Foreskin keratinocyte (primary cell): ENCODE measurements at places on chromosomes 16 and 17. TPM values are rescaled to one million over a fixed set of nuclear protein-coding genes. Genes with fewer than 3 reads are reported as not detected.

DNA sequence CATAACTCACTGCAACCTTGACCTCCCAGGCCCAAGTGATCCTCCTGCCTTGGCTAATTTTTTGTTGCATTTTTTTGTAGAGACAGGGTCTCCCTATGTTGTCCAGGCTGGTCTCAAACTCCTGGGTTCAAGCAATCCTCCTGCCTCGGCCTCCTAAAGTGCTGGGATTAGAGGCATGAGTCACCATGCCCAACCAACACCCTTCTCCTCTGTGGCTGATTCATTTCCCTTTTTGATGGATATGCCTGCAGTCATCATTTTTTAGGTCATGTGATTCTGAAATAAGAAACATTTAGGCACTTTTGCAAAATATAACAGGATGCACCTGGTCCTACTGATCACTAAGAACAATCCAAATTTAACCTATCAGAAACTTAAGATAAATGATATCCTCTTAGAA, 44.0 kb upstream of the YPEL2 start:
- DNase-seq, result peak; percentile 61

- no peak for DNase-seq
Measured at GRCh38 chr17:50955667-50956120, 89.5 kb upstream of the TOB1 start.

- peak; percentile 97 for DNase-seq
Measured at GRCh38 chr16:1688807-1689560, 10.9 kb downstream of the JPT2 start.

DNA sequence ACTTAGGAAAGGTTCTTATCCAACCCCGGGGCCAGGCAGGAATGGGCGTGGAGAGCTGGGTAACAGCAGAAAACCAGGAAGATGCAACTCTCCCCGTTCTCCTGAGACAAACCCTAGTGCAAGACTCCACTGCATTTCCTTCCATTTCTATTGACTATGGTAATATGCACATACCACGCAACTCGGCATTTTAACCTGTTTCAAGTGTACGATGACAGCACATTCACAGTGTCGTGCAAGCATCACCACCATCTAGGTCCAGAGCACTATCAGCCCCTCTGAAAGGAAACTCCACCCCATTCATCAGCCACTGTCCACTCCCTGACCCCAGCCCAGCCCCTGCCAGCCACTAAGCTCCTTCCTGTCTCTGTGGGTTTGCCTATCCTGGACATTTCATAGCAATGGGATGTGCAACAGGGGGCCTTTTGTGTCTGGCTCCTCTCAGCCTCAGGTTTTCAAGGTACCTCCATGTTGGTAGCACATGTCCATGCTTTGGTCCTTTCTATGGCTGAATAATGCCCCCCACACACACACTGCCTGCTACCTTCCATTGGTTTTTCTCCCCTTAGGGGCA, 441.9 kb downstream of the SOX9 start:
- DNase-seq, result no peak

DNA sequence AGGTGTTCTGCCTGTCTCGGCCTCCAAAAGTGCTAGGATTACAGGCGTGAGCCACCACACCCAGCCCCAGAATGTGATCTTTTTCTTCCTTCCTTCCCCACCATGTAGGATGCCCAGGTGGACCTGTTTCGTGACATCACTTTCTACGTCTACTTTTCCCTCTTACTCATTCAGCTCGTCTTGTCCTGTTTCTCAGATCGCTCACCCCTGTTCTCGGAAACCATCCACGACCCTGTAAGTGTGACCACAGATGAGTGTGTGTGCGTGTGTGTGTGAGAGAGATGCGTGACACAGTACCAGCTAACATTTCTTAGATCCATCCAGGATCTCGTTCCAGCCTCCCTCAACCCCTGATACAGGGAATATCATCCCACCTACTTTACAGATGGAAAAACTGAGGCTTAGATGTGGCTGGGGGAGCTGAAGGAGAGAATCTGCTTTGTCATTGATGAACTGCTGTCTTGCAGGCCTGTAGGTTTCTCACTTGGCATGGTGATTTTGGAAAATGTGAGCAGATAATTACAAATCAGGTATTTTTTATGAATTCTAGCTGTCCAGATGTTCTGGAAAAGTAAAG, 67.1 kb downstream of the ABCC1 start:
- DNase-seq, result no peak

- no peak for DNase-seq
Measured at GRCh38 chr17:81941484-81942166, 4.5 kb upstream of the PYCR1 start.

- no peak for DNase-seq
Measured at GRCh38 chr16:23575834-23576233, 18.3 kb downstream of the UBFD1 start.

DNA sequence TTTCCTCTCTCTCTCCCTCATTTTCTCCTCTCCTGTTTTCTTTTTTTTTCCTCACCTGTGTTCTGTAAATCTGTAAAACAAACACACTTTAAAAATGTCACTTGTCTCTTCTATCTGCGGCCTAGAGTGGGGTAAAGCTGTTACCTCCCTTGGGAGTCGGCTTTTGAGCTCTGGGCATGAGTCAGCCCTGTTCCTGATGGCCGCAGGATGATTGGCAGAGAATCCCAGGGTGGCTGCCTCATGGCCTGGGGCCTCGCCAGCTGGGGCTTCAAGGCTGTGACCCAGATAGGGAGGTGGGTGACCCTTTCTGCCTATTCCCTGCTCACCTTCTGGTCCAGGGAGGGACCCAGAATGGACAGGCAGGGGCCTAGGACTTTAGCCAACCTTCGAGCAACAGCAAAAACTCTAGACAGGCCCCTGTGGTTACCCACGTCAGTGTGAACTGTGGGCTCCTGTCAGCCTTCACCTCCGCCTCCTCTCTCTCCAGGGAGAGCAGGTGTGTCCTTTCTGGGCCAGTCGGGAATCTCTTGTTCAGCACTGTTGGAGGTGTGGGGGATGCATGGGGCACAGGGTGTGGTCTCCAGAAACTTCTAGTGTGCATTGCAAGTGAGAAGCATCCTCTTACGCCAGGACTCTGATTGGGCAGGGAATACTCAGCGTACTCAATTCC, 87.4 kb downstream of the RAP1GAP2 start:
- DNase-seq, result peak; percentile 47

SPATA20 gene
- polyA plus RNA-seq, result 25.1 and 46.4 TPM in 2 replicates

PRSS36 gene
- 0.34 and 0.69 TPM in 2 replicates for polyA plus RNA-seq
